CD4-positive, alpha-beta T cell treated with Interleukin-6 for 4 hours (primary cell): ENCODE measurements at places on chromosomes 6 and 20.

GRCh38 chr6:7604506-7604905 is 14.5 kb downstream of the SNRNP48 start:
- DNase-seq, result no peak

- no peak for DNase-seq
These were observed 14.7 kb upstream of the CHD6 start for GRCh38 chr20:41632896-41633295.

DNA sequence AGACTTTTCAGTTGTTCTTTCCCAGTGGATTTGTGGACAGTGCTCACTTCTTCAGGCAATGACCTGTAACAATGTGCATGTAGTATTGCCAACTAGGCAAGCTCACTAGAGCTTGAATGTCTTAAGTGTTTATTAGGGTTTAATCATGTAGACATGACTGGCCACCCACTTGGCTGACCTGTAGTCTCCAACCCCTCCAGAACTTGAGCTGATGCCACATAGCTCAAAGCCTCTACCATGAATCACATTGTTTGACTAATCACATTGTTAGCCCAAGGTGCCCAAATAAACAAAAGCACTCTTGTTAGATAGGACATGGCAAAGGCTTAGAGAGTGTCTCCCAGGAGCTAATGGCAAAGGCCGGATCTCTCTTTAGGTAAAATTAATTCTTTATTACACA is 272.7 kb downstream of the GRIK2 start:
- DNase-seq, result no peak

- DNase-seq, result no peak
These were observed 50.9 kb upstream of the TAB2 start for GRCh38 chr6:149266659-149267058.

- peak; percentile 53 for DNase-seq
These were observed 68.7 kb downstream of the TOX2 start for GRCh38 chr20:43983359-43983758.

- no peak for DNase-seq
These were observed 28.8 kb downstream of the PDE10A start for GRCh38 chr6:165634101-165634880.

DNA sequence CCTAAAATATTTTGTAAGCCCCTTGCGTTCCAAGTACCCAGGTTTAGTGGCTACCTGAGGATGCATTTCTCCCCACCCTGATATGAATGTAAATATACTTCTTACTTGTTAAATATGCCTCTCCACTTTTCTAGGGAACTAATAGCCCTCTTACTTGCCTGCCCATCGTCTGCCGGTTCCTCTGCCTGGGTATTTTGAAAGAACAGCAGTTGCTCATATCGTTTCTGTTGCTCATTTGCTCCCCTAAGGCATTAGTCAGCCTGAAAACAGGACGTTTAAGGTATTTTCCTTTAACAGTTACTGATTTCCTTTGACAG is 141.3 kb upstream of the CARMIL1 start:
- DNase-seq, result no peak

DNA sequence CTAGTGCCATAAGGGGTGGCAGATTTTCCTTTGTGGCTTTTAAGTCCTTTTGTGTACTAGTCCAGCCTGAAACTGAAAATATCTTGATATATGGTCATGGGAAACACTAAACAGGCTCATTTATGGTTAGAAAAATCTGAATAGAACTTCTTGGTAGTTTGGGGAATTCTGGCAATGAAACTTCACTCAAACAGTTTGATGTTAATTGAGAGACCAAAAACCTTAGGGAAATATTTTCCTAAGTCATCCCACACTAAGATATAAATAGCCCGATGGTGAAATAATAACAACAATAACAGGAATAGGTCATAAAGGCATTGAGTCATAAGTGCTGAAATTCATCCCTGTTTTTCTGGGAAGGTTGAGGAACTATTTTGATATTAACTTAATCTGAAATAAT is 146.2 kb upstream of the SMLR1 start:
- DNase-seq, result no peak

- no peak for DNase-seq
These were observed 2.4 kb upstream of the DBNDD2 start for GRCh38 chr20:45405571-45406259.

- no peak for DNase-seq
These were observed 1342.9 kb upstream of the ADGRB3 start for GRCh38 chr6:67292169-67292568.

DNA sequence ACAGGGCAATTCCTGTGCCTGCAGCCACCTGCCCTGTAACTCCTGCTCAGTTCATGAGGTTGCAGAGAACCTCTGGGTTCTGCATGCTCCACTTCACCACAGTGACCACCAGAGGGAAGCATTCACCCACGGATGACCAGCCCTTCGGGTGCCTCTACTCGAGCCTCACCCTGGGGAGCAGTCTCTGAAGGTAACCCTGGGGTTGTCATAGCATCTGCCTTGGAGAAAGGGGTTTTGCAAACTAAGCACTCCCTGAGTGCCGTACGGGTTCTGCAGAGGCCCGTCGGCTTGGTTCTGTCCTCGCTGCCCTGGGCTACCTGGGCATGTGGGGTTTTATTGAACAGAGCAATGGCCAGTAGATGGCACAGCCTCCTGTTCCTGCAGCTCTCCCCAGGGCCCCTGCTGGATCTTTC is 10.2 kb upstream of the CST5 start:
- peak; percentile 62 for DNase-seq

DNA sequence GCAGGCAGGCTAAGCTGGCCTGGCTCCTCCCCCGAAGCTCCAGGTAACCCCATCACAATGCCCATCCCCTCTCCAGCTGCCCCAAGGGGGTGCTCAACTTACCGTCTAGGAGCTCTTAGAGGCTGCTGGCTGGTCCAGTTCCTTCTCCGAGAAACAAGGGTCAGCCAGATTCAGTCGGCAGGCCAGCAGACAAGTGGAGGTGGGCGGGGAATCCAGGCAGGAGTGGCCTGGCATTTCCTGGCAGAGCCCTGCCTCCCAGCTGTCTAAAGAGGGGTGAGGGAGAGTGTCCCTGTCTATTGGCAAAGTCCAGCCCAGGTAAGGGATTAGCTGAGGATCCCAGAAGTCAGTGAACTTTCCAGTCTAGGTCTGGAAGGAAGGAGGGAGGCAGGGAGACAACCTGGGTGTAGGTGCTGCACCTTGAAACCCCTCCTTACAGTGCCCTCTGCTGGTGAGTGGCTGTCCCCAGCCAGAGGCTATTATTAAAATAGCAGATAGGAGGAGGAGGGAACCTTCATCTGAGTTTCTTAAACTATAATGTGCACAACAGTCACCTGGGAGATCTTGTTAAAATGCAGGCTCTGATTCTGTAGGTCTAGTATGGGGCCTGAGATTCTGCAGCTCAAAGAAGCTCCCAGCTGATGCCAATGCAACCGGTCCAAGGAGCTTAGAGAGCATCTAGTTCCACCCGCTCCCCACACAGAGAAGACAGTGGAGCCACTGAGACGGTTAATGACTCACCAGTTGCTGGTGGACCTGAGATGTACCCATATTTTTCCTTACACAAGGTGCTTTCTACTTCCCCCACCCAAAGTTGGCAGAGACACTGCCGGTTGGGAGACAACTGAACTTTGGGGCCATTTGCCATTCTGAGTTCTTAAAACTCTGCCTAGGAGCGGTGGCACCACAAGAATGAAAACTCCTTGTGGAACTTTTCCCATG is at the start of gene UNC5CL:
Gene UNC5CL (minus strand): TSS at position 162 of the 939 bp plus-strand sequence. CDS start 4,147 bp downstream, outside the sequence.
- DNase-seq, result peak; percentile 66

GRCh38 chr6:150116200-150116800 is 26.5 kb upstream of the PPP1R14C start:
- no peak for DNase-seq

GRCh38 chr6:46898006-46898405 is 23.7 kb downstream of the ADGRF5 start:
- no peak for DNase-seq

DNA sequence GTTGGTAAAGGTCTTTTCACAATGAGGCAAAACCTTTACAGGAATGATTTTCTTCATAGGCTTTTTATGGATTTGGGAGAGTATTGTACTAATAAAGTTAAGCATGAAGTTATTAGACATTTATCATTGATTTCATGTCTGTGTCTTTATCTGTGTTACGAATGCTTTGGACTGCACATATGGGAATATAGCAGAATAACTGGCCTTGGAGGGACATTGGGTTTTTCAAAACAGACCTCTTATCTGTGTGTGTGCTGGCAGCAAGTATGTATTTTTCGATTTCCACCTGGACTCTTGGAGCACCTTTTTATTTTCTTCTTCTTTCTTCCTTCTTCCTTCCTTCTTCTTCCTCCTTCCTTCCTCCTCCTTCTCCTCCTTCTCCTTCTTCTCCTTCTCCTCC is 74.6 kb downstream of the CDKAL1 start:
- no peak for DNase-seq

GRCh38 chr6:154474648-154475428 is 35.6 kb downstream of the CNKSR3 start:
- no peak for DNase-seq

- DNase-seq, result no peak
These were observed 23.4 kb upstream of the INSM1 start for GRCh38 chr20:20344476-20344875.

- no peak for DNase-seq
These were observed 14.4 kb upstream of the ADAM33 start for GRCh38 chr20:3696200-3696599.

- no peak for DNase-seq
These were observed 120.3 kb downstream of the KCNQ5 start for GRCh38 chr6:72742001-72742673.

DNA sequence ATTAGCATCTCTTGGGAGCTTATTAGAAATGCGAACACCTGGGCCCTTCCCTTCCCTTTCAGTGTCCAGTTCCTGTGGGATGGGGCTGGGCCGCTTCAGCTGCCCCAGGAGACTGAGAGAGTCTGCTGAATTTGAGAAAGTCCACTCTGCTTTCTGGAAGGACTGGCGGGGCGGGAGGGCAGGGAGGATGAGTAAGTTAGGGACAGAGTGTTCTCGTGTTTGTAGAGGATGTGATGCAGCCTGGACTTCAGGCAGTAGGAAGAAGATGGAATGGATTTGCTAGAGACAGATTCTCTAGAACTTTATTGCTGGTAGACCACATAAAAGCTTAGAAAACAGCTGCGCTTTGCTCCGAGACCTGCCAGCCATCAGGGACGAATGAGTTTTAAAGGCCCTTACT is 1.1 kb upstream of the TULP4 start:
- DNase-seq, result no peak
